ENCODE measurements at places on chromosomes 3 and 15.

DNA sequence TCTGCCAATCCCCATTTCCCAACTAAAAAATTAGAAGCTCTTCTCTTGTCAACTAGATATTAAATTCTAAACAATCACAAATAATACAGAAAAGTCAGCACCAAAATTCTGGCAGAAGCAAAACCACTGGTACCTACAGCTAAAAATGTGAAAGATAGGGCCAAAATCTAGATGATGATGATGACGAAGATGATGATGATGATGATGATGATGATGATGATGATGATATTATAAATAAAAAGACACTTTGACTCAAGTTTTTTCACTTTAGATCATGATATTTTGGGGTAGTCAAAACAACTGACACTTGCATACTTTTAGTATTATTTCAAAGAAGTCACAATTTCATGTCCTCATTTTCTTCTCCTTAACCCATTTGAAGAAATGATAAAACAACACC is 470.1 kb upstream of the NR2F2 start:
- DNase-seq, result no peak

DNA sequence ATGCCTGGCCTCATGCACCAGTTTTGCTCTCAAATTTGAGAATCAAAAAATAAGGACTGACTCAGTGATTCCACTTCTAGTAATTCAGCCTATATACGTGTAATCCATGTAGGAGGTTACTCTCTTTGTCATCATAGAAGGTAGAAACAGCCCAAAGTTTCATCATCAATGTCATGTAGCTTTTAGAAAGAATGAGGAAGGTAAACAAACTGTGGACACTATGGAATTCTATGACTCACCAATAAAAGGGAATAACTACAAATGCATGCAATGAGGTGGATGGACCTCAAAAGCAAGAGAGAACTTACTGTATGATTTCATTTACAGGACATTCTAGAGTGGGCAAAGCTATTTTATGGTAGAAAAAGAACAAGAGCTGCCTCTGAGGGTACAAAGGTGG is 93.2 kb upstream of the LRIG1 start:
- peak; percentile 4 for DNase-seq

DNA sequence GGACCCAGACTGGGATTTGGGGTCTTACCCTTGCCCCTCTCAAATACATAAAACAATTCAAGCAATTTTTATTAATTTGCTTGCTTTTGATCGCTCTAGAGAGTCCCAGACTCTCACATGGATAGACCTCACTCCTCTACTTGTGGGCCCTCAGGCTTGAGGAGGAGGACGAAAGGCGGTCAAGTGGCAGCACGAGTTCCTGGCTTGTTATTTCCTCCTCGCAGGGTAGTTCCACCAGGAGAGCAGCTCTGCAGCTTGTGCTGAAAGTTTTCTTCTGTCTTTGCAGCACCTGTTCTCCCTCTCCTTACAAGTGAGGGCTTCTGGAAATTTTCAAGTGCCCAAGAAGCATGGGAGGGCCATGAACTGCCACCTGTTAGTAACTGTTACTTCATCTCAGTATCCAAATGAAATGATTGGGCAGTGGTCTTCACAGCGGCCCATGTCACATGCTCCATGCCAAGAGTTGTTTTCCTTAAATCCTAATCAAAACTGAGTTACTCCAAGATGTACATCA is 22.7 kb downstream of the ABI3BP start:
- DNase-seq, result no peak

DNA sequence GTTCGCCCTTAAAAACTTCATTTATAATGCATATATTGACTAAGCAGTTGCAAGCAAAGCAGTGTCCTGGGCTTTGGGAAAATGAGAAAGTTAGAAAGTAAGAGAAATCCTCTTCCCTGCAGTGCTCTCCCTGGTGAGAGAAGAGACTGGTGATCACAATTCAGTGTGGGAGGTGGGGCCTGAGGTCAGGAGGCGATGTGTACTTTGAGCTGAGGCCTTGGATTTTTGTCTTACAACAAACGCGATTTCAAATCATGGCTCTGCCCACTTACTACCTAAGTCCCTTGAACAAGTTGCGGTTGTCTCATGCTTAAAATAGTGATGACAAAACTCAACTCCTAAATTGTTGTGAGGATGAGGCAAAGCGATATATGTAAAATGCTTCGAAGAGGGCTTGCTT is 316.3 kb upstream of the NECTIN3 start:
- DNase-seq, result no peak

GRCh38 chr3:170226426-170226960 is 4.3 kb downstream of the PRKCI start:
- no peak for DNase-seq

GRCh38 chr3:191240486-191240885 is 41.4 kb downstream of the OSTN start:
- no peak for DNase-seq

DNA sequence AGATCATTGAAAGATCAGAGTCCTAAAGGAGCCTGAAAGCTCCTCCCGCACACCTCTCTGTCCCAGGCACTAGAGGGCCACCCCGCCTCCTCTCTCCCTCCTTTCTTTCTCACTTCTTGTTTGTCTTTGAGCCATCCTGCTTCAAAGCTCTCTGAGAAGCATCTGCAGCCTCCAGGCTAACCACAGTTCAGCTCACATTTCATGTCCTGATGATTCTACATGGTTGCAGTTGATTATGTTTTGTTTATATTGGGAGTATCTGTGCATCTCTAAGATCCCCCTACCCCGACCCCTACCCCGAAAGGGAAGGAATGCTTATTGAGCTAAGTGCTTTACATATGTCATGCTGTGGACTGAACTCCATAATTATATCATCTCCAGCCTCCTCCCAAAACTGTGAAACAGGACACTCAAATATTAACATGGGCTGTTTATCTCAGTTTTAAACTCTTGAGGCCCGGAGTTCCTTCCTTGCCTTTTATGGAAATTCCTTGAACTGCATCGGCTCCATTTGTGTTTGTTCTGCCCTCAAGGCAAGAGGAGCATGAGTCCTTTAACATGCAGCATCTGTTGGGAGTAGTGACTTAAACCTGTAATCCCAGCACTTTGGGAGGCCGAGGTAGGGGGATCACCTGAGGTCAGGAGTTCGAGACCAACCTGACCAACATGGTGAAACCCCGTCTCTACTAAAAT is 30.9 kb downstream of the MGLL start:
- peak; percentile 36 for DNase-seq

GRCh38 chr15:47794252-47794914 is 77.1 kb downstream of the SEMA6D start:
- no peak for DNase-seq

GRCh38 chr3:197030379-197031314 is 1.0 kb upstream of the MELTF start:
- DNase-seq, result no peak

DNA sequence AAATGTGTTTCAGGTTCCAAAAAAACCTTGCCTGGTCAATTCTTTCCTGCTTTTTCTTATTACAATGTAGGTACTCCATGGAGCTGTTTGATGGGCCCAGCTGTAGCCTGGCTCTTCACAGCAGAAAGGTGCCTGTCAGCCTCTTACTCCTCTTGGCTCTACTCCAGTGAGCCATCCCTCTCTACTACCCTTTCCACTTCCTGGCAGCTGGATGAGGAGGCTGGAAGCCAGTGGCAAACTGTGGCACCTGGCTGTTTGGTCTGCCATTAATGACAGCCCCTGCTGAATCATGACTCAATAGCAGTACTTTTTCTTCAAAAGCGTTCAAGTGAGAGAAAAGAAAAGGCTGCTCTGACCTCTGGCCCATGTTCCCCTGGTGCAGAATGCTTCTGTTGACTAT is 618.1 kb downstream of the PYDC2 start:
- no peak for DNase-seq

Data from SW 1271 (cell line).